HepG2 (cell line): ENCODE measurements at places on chromosomes 1 and 21. TPM values are rescaled to one million over a fixed set of nuclear protein-coding genes. Genes with fewer than 3 reads are reported as not detected.

- peak; percentile 24 for DNase-seq
These were observed 43.3 kb upstream of the KCNQ4 start for GRCh38 chr1:40740039-40740996.

GRCh38 chr1:182629499-182630096 lies 25.4 kb upstream of the RGS16 start:
- DNase-seq: no peak

DNA sequence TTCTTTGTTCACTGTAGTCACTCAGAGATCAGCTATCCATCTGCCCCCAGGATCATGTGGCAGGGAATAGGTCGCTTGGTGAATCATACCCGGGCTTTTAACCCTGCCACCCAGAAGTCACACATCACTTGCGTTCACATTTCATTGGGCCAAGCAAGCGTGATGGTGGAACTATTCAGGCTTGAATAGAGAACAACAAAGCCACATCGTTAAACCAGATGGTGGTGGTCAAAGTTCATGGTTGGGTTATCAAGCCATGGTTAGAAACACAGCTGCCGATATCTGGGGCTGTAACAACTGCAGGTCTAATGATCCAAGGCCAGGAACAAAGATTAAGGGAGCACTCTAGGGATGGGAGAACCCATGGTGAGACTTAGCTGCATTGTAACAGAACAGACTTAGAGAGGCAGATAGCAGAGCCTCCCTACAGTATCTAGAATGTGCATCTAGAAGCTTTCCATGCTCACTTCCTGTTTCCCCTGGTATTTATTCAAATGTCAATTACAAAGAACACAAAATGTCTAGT lies 40.0 kb upstream of the PTPRC start:
- no peak for DNase-seq

DUSP12 gene
- total RNA-seq: 36.7 and 38.9 TPM in 2 replicates

VPS26C gene
- total RNA-seq: 39.7 and 54.6 TPM in 2 replicates
